ENCODE measurements at places on chromosomes 7 and 10.

DNA sequence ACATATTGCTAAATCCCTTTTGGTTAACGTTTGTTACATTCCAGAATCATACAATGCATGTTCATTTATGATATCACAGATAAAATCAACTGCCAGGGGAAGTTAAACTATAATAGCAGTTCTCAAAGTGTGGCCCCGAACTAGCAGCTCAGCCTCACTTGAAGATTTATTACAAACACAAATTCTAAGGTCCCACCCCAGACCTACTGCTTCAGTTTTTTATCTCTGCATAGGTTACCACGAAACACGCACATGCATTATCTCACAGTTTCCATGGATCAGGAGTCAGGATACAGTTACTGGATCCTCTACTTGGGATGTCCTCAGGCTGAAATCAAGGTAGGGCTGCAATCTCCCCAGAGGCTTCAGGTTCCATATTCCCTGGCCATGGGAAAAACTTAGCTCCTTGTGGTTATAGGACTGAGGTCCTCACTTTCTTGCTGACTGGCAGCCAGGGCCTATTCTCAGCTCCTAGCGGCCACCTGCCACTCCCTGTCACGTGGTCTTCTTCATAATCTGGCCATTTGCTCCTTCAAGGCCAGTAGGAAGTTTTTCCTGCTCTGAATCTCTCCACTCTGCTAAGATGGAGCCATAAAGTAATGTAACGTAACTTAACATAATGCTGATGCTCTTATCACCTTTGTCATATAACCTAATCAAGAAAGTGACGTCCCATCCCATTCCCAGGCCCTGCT is 50.5 kb upstream of the YAE1 start:
- DNase-seq, result no peak

DNA sequence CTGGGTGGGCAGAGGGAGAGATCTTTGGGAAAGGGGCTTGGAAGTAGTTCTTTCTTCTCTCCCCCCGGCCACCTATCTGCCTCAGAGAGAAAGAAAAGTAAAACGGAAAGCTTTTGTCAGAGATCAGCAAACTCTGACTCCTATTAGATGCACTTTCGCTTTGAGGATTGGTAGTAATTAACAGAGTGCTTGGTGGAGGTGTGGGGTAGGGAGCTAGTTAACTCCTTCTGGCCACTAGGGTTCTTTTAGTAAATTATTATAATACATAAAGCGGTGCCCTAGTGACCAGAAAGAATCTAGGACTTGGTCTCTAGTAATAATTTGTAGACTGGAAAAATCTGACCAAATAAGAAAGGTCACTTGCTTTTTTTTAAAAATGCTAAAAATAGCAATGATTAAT is 54.6 kb downstream of the CPVL start:
- DNase-seq, result no peak

DNA sequence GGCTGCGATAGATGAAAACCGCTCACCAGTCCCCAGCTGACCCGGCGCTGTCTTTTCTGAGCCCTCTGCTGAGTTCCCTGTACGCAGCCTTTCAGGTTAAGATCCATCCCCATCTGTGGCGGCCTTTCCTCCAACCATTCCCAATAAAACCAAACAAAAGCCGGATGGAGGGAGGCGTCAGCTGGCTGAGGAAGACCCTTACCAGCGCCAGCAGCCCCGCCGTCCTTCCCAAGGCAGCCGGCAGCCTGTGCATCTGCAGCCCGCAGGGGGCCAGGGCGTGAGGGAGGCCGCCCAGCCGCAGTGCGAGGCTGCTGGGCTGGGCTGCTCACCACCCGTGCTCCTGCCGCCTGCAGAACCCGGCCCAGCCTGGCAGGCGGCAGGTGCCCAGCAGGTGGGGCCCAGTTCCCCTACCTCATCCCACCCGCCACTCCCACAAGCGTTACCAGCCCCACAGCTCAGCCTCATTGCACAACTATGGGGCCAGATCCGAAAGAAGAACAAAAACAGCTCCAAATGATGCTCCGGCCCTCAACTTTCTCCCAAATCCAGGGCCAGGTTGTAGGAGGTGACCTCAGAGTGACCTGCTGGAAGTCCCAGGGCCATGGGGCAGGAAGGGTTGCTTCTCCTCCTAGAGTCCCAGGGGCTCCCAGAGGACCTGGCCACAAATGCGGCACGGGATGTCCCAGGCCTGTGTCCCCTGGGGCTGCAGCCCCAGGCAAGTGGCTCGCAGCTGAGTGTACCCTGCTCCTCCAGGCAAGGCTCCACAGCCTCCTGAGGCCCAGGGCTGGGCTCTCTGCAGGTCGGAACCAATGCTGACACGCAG is 23.8 kb downstream of the PAPOLB start:
- DNase-seq, result no peak

DNA sequence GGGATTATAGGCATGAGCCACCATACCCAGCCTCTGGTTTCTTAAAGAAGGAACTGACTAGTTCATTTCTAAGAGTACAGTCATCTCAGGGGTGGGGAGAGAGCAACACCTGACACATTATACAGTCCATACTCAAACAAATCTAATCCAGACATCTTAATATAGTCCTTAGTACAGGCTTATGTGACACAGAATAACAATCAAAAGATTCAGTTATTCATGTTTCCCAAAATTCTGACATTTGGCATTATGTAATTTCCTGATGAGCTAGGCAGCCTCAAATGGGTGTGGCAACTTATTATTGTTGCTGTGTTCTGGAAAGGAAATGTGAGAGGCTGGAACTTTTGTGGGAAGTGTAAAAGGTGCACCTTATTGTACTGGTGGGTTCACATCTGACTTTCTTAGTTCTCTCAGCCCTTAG is 116.3 kb downstream of the WDFY4 start:
- DNase-seq, result no peak

GRCh38 chr7:127776776-127777386 is 124.9 kb downstream of the SND1 start:
- DNase-seq, result no peak

DNA sequence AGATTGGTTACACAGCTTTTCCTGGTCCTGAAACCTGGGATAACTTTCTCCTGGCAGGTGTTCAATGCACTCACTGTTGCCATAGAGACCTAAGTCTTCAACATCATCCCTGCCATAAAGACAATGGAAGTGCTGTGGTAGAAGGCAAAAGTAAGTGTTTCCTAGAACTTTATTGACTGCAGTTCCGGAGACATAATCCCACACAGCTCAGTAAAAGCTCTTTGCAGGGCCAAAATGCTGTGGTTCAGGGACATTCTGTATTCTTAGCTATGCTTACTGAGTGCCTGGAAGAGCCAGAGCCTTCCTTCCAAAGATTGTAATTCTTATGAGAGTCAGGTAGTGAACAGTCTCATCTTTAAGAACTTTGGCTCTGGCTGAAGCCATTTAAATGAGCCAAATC is 5.3 kb downstream of the WIPF3 start:
- no peak for DNase-seq

DNA sequence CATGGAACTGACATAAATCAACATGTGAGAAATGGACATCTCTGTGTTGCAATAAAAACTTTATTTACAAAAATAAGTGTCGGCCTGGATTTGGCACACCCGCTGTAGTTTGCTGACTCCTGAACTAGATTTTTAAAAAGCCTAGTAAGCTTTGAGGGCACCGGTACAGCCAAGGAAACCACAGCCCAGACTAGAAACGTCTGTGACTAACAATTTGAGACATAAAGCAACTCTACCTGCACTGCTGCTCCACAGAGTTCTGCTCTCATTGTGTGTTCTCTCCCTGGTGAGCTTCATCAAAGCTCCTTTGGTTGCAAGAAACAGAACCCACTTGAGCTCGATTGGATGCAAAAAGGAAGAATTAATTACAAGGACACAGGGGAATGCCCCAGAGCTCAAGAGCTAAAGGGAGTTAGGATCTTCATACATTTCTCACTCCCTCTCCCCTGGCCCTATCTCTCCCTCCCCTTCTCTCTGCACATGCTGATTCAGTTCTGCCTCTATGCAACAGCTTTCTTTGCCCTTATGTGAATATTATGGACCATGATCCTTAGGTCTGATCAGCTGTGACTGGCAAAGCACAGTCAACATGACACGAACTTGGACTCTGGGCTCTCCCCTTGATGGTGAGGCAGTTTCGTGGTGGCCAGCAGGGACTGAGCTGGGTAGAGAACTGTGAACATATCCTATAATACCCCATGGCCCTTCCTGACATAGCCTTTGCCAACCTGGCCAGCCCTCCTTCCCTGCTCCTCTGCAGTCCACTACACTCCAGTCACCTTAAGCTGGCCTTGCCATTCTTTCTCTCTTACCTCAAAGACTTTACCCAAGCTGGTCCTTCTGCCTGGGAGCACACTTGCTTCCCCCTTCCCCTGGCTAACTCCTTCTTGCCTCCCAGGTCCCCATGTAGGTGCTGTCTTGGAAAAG is 77.5 kb upstream of the YAE1 start:
- no peak for DNase-seq

GRCh38 chr10:77090381-77091356 is 546.9 kb downstream of the KCNMA1 start:
- no peak for DNase-seq

- no peak for DNase-seq
Observed at GRCh38 chr7:129959471-129960203, 6.9 kb upstream of the UBE2H start.

DNA sequence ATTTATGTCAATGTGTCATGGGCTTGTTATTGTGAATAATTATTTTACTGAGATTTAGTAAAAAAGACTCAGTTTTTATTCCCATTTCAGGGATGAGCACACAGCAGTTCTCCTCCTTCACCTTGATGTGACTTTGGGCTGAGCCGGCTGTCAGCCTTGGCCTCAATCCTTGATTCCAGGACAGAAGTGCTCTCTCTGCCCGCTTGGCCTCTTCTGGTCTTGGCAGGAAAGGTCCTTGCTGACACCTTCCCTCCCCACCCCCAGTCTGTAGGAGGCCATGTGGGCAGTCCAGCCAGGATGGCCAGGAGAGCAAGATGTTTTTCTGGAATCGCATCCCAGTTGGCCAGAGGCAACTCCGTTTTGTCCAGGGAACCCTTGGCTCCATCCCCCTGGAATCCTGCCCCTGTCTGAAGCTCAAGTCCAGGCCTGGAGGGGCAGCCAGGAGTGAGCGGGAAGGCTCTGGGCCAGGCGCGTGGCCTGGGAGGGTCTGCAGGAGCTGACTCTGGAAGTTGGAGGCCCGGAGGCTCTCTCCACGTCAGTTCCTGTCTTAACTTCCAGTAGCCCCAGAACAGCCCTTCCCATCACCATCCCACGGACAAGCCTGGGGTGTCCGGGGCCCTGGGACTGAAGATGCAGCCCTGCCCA is 100.9 kb downstream of the PDGFA start:
- no peak for DNase-seq
